ENCODE measurements at places on chromosomes 2 and 18. TPM values are rescaled to one million over a fixed set of nuclear protein-coding genes. Genes with fewer than 3 reads are reported as not detected.

DNA sequence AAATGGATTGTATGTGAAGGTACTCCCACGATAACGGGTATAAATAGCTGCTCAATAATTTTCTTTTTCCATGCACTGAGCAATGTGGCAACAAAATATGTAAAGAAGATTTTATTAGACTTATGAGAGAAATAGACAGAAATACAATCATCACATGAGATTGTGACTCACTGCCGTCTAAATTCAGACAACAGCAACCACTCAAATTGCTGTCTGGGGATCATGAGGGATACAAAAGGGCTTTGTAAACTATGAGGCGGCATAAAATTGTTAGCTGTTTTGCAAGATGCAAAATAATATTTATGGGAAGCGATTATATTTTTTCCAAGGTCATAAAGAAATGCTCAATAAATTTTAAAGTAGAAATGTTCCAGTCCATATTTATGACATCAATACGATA, 259.1 kb upstream of the AGAP1 start:
- DNase-seq = no peak

DNA sequence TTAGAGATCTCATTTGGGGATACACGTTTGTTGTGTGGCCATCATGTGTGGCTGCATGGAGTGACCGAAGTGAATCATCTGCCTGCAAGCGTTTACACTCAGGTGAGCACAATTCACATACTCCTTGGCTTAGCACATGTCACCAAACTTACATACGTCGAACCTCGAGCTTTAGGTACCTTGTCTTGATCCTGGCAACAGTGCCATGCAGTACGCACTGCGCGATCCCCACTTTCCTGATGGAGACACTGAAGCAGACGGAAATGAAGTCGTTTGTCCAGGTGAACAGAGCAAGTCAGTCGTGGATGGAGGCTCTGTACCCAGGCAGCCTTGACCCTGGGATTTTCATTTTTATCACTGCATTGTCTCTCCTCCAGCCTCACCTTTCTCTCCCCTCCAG, 32.3 kb downstream of the KLHL29 start:
- no peak for DNase-seq

DNA sequence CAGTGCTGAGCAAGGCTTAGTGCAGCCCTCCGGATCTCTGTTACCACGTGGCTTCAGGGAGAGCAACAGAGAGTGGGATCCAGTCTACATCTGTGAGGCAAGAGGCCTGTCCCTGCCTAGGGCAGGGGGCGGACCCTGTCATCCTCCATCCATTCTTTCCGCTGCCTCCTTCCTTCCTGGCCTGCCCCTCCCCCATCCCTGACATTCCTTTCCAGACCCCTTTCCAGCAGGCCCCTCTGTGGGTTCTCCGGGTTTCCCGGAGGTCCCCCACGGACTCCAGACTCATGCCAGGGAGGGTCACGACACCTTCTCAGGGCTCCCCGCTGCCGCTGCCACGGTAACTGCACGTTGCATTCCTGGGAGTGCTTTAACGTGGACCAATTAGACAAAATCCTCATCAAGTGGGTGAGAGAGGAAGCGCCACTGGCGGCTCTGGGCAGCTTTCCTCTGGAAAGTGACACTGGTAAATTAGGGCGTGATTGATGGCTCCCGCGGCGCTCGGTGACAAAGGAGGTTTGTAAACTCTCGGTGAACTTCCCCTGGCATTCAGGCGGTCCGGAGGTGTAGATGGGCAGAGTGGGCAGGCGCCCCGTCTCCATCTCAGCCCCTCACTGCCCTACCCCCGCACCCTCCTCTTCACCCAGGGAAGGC, 11.4 kb downstream of the ATOH8 start:
- no peak for DNase-seq

DNA sequence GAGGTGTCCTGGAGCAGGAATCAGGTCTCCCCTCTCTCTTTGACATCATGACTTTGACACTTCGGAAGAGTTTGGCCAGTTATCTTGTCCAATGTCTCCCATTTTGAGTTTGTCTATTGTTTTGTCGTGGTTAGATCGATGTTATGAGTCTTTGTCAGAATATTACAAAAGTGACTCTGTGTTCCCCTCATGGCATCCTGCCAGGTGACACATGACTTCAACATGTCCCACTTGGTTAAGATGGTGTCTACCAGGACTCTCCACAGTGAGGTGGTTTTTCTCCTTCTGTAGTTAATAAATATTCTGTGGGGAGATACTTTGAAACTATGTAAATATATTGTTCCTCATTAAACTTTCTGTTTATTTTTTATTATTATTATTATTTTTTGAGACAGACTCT, 76.6 kb upstream of the BZW1 start:
- no peak for DNase-seq

GRCh38 chr18:31581498-31582197, 10.0 kb upstream of the TTR start:
- DNase-seq = no peak

- no peak for DNase-seq
Measured at GRCh38 chr2:200199005-200199404, 107.5 kb upstream of the SPATS2L start.

DNA sequence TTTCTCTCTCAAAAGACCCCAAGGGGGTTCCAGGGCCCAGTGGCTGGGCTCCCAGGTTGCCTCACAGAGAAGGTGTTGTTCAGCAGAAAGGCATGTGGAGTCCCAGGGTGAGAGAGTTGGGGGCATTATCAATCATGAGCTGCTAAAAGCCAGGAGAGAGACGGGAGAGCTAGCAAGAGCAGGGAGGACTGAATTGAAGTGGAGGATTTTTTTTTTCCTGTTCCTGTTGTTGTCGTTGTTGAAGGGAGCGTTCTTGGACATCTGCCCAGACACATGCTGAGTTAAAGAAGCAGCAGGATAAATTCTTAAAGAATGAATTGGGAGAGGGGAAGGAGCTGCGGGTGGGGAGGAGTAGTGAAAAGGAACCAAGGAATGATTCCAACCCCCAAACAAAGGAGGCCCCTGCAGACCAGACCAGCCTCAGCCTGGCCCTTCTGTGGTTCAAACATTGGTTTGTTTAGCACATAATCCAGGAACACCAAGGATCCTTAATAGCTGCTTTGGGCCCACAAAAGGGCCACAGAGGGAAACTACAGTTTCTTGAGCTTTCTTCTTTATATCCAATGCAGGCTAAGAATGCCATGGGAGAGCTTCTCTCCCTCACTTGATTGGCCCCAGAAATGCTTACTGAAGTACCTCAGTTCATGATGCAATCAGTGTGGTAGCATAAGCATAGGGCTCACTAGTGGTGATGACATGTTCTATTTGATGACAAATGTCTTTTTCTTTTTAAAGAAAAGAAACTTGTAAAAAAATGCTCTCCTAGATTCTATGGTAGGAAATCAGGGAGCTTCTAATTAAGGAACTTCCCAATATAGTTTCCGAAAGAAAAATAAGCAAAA, 146.0 kb downstream of the SETBP1 start:
- DNase-seq = peak; percentile 85

GRCh38 chr2:203533676-203534591, 1.2 kb downstream of the RAPH1 start:
- DNase-seq = no peak

- DNase-seq = no peak
Measured at GRCh38 chr2:46409756-46410155, 69.6 kb upstream of the TMEM247 start.

- DNase-seq = no peak
Measured at GRCh38 chr2:228446734-228447133, 265.2 kb upstream of the SPHKAP start.

DNA sequence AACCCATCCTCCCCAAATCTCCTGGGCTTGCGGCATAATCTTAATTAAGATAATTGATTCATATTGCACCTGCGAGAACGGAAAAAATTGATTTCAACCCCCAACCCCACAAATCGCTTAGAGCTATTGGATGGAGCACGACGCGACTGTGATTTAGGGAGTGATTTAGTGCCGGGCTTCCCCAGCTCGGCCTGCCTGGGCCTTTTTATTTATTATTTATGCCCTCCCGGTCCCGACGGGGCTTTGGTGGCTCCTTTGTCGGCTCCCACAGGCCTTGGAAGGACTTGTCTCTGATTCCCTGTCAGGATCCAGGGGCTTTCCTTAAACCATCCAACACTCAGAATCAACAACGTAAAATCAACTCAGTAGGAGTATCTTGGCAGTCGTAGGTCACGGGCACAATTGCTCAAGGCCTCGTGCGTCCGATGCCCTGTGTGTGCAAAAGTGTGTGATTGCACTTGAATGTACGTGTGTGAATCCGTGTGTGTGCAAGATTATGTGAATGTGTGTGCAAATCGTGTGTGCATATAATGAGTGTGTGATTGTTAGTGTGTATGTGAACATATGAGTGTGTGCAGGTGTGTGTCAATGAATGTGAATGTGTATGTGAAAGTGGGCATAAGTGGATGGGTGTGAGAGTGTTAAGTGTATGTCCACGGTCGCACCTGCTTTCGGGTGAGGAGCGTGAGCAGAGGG, 4.3 kb upstream of the NEUROD1 start:
- no peak for DNase-seq

GRCh38 chr2:55114597-55114996, 64.3 kb upstream of the RTN4 start:
- no peak for DNase-seq

DNA sequence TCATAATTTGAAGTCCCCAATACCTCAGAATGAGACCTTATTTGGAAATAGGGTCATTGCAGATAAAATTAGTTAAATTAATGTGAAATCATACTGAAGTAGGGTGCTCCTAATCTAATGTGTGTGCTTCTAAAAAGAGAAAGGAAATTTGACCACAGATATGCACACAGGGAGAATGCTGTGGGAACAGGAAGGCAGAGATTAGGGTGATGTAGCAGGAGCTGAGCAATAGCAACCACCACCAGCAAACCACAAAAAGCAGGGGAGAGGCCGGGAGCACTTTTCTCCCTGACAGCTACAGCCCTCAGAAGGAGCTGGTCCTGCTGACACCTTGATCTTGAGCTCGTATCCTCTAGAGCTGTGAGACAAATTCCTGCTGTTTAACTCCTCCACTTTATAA, 24.6 kb upstream of the SCG2 start:
- DNase-seq = no peak

- no peak for DNase-seq
Measured at GRCh38 chr2:65636813-65637483, 204.5 kb upstream of the SPRED2 start.

- DNase-seq = no peak
Measured at GRCh38 chr2:169976335-169976851, 149.1 kb downstream of the UBR3 start.

DNA sequence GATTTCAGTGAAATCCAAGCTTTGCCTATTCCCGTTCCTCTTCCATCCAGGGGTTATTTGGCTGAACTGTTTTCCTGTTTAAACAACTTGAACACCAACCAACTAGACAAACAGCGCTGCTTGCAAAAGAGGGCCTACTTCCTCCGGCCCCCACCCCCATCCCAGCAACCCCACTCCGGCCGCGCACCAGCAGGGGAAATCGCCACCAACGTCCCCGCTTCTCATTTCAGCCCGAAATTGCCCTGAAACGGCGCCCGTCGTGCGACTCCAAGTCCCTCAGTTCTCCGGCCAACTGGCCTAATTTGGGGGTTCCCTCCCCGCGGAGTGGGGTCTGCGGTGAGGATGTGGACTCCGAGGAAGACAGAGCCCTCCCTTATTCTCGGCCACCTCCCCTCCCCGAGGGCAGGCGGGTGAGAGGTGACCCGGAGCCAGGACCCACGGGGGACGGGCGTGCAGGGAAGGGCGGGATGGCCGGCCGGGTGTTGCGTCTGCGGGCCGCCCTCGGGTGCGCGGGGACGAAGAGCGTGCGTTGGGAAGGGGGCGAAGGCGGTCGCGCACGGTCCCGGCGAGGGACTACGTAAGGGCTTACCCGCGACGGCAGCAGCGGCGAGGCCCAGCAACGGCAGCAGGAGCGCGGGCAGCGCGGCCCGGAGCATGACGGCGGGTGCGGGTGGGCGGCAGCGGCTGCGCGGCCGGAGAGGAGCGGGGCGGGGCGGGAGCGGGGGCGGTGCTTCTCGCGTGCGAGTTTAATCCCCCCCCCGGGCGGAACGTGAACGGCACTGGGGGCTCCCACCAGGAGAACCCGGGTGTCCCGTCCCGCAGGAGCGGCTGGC, at the start of gene CD302:
Gene CD302, minus strand, starts transcription at position 666 of the 833 bp plus-strand sequence. Its CDS starts 10 bp downstream, at position 656.
- DNase-seq = no peak

DNA sequence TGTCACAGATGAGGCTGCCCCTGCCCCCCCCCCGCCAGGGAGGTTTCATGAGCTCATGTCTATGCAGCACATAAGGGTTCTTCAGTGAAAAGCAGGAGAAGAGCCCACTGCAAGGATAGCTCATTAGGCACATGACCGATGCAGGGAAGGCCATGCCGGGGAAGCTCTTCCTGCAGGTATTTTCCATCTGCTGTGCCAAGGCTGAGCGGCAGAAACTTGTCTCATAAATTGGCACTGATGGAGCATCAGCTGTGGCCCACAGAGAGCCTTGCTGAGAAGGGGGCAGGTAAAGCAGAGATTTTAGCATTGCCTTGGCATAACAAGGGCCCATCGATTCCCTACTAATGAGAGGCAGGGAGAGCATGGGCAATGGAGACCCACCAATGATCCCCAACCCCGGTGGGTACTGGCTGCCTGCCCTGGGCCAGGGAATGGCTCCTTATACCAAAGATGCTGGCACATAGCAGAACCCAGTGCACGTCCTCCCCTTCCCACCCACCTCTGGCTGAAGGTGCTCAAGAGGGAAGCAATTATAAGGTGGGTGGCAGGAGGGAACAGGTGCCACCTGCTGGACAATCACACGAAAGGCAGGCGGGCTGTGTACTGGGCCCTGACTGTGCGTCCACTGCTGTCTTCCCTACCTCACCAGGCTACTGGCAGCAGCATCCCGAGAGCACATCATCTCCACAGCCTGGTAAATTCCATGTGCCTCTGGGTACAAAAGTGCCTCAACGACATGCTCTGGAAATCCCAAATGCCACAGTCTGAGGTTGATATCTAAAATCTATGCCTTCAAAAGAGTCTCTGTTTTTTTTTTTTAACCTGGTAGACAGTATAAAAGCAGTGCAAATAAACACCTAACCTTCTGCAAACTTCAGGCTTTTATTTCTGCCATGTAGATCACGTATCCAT, 41.4 kb downstream of the STEAP3 start:
- no peak for DNase-seq

- no peak for DNase-seq
Measured at GRCh38 chr2:203775684-203776083, 69.2 kb downstream of the CD28 start.

The CD28 gene
- total RNA-seq = 6.1 TPM

The ABHD3 gene
- 21.4 TPM for total RNA-seq

The DES gene
- total RNA-seq = 1,909 TPM

The IL36G gene
- total RNA-seq = not detected

The SLC8A1 gene
- total RNA-seq = 280 TPM

The CCDC68 gene
- total RNA-seq = 41.3 TPM

The CYTIP gene
- 3.4 TPM for total RNA-seq

The GATA6 gene
- total RNA-seq = 42.0 TPM

The MOGAT1 gene
- not detected for total RNA-seq

The CD8A gene
- total RNA-seq = not detected

The B3GNT7 gene
- total RNA-seq = 1.3 TPM
